ENCODE measurements at places on chromosomes 3 and 15.

DNA sequence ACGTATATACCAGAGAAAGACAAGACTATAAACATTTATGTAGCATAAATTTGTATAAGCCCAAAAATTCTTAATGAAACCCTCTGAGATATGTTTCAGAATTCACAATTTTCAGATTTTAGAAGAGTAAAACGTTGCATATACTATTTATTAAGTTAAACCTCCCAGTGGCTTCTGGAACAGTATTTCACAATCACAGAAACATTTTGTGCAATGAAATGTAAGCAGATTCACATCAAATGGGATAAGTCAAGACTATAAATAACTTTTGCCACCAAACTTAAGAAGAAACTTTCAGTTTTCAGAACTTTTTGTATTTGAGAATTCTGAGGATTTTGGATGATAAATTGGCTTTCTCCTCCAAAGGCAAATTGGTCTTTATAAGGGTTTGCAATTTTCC, 9.2 kb downstream of the SLTM start:
- no peak for DNase-seq

DNA sequence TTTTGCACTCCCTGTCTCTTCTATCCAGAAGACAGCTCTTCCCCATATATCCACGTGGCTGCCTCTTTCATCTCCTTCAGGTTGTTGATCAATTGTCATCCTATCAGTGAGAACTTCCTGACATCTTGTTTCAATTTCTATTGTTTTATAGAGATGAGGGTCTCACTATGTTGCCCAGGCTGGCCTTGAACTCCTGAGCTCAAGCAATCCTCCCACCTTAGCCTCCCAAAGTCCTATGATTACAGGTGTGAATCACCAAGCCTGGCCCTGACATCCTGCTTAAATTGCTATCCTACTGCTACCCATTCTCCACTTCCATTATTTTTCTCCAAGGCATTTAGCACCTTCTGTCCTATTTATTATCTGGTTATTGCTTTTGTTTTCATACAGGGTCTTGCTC, 44.9 kb upstream of the IREB2 start:
- no peak for DNase-seq

DNA sequence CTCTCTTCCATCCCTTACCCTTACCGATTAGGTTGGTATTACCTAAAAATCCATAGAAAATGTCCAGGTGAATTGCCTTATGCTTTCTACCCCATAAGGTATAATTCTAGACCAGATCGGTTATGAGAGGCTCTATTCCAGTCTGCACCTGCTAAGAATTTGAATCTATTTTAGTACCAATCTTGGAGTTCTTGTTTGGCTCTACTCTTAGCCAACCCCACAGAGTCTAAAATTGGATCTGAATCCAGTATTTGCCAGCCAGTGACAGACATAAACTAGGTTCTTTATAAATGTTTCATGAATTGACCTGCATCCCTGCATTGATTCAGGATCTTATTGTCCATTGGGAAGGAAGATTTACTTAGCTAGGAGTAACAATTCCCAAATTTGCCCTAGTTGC, 6.5 kb downstream of the KLHL24 start:
- no peak for DNase-seq

GRCh38 chr3:171328419-171329082, 131.7 kb downstream of the TNIK start:
- DNase-seq: peak; percentile 29

GRCh38 chr3:147903026-147903425, 493.9 kb downstream of the ZIC1 start:
- no peak for DNase-seq

- no peak for DNase-seq
Observed at GRCh38 chr3:112482675-112483074, 16.6 kb downstream of the BTLA start.

DNA sequence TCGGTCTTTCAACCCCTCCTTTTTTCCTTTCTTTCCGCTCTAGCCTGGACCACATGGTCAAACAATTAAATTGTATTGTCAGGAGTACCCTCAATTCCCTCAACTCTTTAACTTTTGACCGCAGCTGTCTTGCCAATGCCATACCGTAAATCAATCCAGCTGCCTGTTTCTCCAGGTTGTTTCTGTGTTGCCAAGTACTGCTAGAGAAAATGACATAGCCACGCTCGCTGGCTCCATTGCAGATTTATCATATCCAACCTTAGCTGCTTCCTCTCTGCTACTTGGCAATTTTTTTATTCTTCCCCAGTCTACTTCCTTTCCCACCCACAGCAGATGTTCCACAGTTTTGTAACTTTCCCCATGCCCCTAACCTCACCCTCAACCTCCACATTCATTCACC, 60.0 kb downstream of the ZNF385D start:
- no peak for DNase-seq

- no peak for DNase-seq
Observed at GRCh38 chr3:126329927-126330725, 27.1 kb downstream of the KLF15 start.

GRCh38 chr15:98155356-98155755, 194.9 kb downstream of the ARRDC4 start:
- no peak for DNase-seq

DNA sequence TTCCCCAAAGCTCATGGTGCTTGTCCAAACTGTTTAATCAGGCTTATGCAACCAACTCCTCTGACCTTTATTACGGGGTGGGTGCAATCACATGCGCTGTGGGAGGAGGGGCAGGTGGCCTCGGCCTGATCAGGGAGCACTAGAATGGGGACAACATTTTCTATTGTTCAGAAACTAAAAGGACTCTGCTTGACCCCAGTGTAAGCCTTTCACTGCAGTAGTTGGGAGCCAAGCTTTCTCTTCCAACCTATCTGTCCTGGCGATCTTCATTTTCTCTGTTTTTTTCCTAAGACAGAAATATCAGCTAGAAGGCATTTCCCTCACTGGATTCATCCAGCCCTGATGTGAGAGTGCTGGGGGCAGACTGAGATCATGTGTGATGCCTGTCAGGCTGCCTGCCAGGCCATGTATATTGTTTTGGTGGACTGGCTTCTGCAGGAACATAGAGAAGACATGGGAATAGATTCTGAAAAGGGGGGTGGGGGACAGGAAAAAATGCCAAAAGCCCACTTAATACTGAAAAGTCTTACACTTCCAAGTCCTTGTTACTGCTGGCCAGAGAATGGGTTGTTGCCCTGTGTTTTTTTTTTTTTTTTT, 627.0 kb upstream of the TBL1XR1 start:
- DNase-seq: no peak

DNA sequence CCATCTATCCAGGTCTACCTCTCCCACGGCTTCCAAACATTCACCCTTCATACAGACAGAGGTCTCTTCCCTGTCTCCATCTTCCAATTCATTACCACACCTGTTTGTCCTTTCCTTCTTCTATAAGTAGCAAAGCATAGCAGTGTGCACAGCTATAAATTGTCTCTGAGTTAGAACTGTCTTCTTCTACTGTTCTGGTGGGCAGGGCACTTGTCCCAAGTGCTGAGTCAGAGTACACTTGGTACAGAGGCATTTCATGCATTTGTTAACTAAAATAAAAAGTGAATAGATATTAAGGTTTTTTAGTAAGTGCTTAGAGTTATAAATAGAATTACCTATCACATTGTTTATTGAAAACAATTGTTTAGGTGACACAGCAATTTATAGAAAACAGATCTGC, 150.1 kb upstream of the CCDC54 start:
- no peak for DNase-seq

DNA sequence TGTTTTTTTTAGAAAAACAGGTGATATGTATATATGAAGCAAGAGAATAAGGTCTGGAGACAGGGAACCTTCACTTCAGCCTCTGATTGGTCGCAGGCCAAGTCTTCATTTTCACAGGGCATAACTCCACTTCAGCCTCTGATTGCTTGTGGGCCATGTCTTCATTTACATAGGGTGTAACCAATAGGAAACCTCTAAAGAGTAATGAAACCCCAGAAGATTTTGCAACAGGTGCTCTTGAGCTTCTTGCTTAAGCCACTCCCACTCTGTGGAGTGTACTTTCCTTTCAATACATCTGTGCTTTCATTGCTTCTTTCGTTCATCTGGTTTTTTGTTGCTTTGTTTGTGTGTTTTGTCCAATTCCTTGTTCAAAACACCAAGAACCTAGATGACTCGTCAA, 22.6 kb upstream of the SCG3 start:
- no peak for DNase-seq

- DNase-seq: no peak
Observed at GRCh38 chr3:193940526-193940925, 195.4 kb upstream of the HES1 start.

DNA sequence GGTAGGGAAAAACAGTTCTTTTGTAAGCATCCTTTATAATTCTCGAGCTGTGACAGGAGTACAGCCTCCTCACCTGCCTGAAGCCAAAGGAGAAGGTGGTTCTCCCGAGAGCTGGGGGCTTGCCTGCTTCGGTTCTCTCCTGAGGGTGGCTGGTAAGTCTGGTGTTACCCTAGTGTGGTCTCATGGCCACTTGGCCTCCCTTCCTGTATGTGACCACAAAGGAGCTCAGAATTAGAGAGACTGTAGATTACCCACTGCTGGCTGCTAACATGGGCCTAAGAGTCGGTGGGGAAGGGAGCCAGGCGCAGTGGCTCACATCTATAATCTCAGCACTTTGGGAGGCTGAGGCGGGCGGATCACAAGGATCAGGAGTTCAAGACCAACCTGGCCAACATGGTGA, 12.6 kb downstream of the PDHB start:
- DNase-seq: no peak

- DNase-seq: no peak
Observed at GRCh38 chr3:57093971-57094535, 33.6 kb downstream of the SPATA12 start.

GRCh38 chr3:134364936-134365765, 9.1 kb downstream of the AMOTL2 start:
- DNase-seq: no peak

DNA sequence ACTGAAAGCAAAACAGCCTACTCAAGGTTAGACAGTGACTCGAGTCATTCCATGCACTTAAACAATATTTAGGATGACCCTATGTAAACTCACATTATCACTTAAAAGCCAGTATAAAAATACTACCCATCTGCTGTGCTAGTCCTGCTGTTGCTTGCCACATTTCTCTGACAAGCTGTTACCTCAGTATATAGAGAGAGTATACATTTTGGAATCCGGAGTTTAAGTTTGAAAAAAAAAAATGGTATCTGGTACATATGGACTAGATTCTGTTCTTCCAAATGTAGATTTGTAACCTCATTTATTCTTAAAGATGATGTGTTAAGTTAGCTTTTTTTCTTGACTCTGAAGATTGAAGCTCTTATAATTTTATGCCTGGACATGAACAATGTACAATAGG, 503.8 kb upstream of the TPRG1 start:
- DNase-seq: no peak

- no peak for DNase-seq
Observed at GRCh38 chr3:35624698-35625097, 14.6 kb upstream of the ARPP21 start.

DNA sequence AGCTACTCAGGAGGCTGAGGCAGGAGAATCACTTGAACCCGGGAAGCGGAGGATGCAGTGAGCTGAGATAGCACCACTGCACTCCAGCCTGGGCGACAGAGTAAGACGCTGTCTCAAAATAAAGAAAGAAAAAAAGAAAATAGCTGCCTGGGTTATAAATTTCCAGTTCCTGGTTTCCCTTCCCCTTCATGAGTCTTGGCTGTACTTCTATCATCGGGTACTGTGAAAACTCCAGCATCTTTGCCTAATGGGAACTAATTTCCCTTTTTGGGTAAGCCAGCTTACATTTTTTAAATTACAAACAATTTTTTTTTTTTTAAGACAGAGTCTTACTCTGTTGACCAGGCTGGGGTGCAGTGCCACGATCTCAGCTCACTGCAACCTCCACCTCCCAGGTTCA, 15.0 kb downstream of the DENND4A start:
- no peak for DNase-seq

GRCh38 chr3:18675197-18675596, 250.1 kb upstream of the SATB1 start:
- DNase-seq: no peak

- no peak for DNase-seq
Observed at GRCh38 chr15:52523647-52524046, 5.0 kb downstream of the MYO5A start.

All from effector memory CD4-positive, alpha-beta T cell (primary cell).